ENCODE measurements at places on chromosomes 16 and 17. TPM values are rescaled to one million over a fixed set of nuclear protein-coding genes. Genes with fewer than 3 reads are reported as not detected.

DNA sequence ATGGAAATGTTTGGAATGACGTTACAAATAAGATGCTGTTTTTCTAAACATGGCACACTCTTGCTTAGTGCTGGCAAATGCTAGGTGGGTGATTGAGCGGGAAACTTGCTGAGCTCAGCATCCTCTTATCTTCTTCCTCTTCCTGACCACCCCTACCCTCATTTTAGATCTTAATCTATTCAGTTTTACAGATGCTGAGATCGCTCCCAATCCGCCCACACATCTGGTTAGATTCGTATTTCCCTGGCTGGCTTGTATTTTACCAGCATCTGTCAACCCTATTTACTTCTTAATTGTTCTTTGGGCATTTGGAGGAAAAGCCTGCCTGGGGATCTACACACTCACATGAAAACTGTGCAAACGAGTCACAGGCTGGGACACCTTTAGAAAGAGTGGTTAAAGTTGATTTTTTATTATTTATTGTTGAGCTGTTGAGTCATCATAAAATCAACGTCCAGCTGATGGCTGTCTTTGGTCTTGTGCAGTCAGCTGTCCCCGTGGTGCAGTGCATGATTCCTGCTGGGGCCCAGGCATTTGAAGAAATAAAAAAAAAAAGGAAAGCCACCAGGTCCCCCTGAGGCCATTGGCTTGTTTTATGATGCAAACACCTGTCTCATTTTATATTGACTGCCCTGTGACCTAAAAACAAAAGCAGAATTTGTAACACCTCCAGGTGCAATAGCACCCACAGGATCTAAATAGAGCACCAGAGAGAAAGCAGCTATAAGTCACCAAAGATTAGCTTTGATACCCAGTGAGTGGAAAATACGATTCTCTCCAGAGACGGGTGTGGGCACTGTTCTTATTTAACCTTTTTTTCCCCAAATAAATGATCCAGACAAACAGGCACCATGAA lies 258.6 kb downstream of the HS3ST3B1 start:
- no peak for DNase-seq

Gene C17orf50
- total RNA-seq = not detected

Gene TMEM204
- total RNA-seq = not detected

DNA sequence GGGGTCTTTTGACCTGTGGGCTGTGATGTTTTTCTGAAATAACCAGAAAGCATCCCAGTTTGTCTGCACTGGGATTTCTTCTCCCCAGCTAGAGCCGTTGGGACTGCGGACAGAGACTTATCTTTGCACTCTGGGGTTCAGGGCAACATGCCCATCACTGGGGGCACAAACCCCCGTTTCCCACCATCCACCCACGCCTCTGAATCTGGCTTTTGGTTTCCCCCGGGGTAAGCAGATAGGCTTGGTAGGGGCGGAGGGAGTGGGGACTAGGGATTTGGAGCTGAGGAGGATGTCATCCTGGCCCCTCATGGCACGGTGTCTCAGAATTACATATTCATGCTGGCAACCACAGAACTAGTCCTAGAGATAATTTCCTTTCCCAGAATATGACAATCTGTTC lies 68.6 kb downstream of the CCDC182 start:
- no peak for DNase-seq

GRCh38 chr17:3276126-3276525 lies 22.0 kb downstream of the OR3A1 start:
- DNase-seq = no peak

Gene KRTAP2-2
- total RNA-seq = not detected

GRCh38 chr17:83179811-83180210 lies 100.4 kb downstream of the METRNL start:
- no peak for DNase-seq

GRCh38 chr16:79792664-79793351 lies 192.3 kb upstream of the MAF start:
- no peak for DNase-seq

- DNase-seq = no peak
Measured at GRCh38 chr17:69724238-69724637, 309.7 kb downstream of the MAP2K6 start.

DNA sequence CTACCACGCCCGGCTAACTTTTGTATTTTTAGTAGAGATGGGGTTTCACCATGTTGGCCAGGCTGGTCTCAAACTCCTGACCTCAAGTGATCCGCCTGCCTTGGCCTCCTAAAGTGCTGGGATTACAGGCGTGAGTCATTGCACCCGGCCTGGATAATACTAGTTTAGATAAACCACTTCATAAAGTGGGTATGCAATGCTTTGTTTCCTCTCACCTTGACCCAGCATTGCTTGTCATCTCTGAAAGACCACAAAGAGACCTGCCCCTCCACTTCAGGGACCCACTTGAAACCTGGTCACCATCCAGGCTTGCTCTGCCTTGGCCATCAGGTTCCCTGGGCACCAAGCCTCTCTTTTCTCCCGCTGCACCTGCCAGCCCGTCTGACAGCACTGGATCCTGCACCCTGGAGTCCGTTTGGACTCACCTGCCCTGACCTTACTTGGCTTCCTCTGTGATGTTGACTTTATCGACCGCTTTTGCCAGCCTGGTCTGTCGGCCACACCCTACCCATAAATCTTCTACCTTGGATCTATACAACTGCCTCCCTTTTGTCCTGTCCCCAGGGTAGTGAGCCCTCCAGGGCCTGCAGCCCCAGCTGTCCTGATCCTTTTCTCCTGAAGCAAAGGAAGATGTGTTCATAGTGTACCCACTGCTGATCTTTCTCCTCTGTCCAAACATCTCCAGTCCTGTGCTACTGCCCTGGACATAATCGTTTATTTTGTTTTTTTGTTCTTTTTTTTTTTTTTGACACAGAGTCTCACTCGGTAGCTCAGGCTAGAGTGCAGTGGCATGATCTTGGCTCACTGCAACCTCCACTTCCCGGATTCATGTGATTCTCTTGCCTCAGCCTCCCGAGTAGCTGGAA lies 12.7 kb upstream of the ZG16 start:
- DNase-seq = peak; percentile 67
